Urinary bladder (tissue), 4 donors: ENCODE measurements at places on chromosomes 7 and 10. TPM values are rescaled to one million over a fixed set of nuclear protein-coding genes. Genes with fewer than 3 reads are reported as not detected.

DNA sequence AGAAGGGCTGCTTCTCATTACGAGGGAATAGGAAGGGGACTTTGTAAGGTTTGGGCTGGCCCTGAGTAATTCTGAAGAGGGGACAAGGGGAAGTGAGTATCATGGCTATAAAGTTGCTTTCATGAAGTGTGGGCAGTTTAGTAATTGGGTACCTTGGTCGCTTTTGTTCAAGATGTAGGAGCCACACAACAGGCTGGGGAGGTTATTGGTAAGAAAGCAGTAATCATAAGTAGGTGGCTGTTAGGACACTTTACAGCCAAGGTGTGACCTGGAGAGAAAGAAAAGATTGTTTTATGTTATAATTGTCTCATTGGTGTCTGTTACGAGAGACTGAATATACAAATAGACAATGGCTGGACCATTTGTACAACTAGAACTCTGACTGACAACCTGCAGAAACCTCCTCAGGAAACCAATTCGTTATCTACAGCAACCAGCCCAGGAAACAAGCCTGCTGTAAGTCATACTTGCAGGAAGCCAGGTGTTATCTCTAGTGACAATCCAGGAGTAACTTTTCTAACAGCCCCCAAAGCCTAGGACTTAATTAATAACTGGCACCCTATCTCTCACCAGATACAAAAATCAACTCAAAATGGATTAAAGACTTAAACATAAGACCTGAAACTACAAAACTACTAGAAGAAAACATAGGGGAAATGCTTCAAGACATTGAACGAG, 5.0 kb upstream of the CCM2 start:
- no peak for DNase-seq

- no peak for DNase-seq
Measured at GRCh38 chr7:101560856-101561255, 68.2 kb downstream of the MYL10 start.

Gene ZP3
- 0.42 TPM for total RNA-seq

- DNase-seq = no peak
Measured at GRCh38 chr7:138857728-138858127, 59.7 kb upstream of the ATP6V0A4 start.
